ENCODE measurements at places on chromosomes 3 and 15. TPM values are rescaled to one million over a fixed set of nuclear protein-coding genes. Genes with fewer than 3 reads are reported as not detected.

DNA sequence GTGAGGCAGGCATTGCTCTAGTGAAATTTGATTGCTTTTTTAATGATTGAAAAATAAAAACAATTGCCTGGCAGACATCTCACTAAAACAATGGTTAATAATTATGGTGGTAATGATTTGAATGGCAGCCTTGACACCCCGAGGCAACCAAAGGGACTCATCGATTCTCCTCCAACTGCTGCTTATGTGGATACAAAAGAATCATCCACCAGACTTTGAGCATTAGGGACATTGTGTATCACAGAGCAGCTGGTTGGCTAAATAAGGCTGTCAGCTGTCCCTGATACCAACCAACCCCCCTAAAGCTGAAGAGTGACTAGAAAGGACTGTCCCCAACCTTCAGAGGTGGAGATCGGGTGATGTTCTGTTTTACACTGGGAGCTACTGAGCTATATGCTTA is 1.7 kb upstream of the CD47 start:
- DNase-seq: no peak

GRCh38 chr15:28913171-28913765 is 27.5 kb downstream of the APBA2 start:
- DNase-seq: no peak

- no peak for DNase-seq
Measured at GRCh38 chr3:7798276-7798675, 703.3 kb upstream of the LMCD1 start.

DNA sequence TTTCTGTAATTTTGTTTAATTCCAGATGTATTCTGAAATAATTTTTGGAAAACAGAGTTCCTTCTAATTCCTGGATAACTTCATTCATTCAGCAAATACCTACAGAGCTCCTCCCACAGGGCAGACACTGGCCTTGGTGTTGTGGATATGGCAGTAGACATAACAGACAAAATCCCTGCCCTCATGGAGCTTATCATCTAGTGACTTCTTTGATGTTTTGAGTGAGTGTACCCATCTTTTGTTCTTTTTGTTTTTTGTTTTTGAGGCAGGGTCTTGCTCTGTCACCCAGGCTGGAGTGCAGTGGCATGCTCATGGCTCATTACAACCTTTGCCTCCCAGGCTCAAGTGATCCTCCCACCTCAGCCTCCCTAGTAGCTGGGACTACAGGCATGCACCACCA is 21.1 kb downstream of the DET1 start:
- DNase-seq: no peak

DNA sequence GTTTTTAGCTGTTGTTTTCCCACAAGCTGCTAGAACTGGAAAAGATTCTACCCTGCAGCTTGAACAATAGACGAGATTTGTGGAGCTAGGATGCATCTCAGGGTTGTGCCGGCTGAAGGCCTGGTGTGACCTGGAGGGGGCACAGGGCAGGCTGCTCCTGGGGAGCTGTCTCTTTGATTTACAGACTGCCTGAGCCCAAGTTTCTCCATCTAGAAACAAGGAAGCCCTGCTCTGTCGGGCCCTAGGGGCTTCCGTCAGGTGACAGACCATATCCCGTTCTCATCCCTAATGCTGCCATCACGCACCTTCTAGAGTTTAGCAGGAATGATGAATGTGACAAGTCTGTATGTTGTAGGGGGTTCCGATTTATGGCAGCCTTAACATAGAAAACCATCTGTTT is 7.9 kb upstream of the CPNE9 start:
- no peak for DNase-seq

DNA sequence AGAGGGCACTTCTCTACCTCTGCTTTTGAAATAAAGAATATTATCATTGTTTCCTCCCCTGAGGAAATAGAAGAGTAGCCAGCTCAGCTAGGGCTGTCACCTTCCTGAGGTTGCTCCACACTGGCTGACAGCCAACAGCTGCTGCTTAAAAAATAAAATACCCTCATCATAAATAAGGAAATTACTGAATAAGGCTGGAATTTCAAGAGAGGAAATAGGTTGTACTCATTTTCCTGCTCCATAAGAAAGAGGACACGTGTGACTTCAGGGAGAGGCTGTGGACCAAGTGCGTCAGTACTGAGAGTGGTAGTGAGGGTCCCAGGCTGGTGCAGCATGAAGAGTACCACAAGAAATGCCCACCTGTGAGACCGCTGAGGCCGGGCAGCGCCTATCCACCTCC is 8.1 kb upstream of the C2CD4B start:
- no peak for DNase-seq

DNA sequence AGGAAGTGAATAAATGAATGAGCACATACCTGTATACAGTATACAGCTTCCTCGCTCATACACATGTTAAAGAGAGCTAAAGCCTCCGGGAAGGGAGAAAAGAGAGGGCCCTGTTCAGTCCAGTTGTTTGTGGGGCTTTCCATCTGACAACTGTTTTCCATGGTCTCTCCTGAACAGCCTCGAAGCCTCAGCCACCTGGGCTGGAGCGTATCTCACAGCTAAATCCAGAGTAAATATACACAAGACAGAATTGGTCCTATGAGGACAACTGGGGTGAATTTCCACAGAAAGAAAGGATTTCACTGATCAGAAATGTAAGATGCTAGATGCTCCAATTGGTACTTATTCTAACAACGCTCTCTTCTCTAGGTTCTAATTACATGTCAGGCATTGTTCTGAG is 103.5 kb downstream of the LIPC start:
- DNase-seq: no peak

- DNase-seq: no peak
Measured at GRCh38 chr3:60149501-60149900, 1099.7 kb upstream of the CFAP20DC start.

GRCh38 chr3:41073190-41073589 is 126.1 kb upstream of the CTNNB1 start:
- no peak for DNase-seq

GRCh38 chr15:88487796-88488523 is 20.5 kb downstream of the MRPS11 start:
- peak; percentile 57 for DNase-seq

DNA sequence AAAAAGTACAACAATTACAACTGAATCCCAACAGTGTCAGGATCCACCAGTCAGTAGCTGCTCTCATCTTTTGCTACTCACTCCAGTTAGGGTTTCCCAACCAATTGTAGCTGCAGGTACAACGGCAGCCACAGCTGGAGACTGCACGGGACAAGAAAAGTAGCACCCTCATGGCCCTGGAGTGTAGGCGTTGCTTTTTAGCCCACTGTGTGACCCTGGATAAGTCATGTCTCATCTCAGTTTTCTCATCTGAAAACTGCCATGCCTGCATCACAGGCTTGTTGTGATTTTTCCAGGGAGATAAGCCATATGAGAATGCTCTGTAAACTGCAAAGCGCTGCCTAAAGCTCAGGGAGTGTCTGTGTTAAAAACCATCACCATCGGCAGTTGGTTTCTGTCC is 535.6 kb upstream of the IL12A start:
- no peak for DNase-seq

GRCh38 chr3:41363830-41364523 is 164.7 kb downstream of the CTNNB1 start:
- no peak for DNase-seq

DNA sequence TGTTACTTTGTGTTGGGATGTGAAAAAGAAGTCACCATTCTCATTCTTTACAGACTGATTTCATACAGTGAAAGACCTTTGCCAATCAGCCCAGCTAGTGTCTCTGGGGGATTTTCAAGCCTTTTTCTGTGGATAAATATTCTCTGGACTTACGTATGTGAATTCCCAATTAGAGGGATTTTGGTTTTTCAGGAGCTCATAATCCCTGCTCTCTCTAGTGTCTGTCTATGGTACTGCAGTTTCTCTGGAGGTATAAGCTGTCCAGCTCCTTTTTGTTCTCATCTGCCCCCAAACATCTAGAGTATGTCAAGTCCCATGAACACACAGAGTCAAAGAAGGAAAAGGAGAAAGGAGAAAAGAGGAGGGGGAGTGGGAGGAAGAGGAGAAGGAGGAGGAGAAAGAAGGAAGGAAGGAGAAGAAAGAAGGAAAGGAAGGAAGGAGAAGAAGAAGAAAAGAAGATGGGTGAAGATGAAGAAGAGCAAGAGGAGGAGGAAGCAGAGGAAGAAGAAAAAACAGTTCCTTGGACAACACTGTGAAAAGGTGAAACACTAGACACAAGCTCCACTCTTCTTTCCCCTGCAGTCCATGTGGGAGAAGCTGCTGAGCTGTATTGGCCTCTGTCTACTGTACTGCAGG is 218.6 kb downstream of the GREM1 start:
- no peak for DNase-seq

GRCh38 chr3:143016321-143016972 is 15.1 kb downstream of the U2SURP start:
- no peak for DNase-seq

GRCh38 chr3:160973067-160973809 is 131.9 kb downstream of the B3GALNT1 start:
- DNase-seq: no peak

GRCh38 chr3:191343115-191343514 is 12.8 kb upstream of the UTS2B start:
- no peak for DNase-seq

DNA sequence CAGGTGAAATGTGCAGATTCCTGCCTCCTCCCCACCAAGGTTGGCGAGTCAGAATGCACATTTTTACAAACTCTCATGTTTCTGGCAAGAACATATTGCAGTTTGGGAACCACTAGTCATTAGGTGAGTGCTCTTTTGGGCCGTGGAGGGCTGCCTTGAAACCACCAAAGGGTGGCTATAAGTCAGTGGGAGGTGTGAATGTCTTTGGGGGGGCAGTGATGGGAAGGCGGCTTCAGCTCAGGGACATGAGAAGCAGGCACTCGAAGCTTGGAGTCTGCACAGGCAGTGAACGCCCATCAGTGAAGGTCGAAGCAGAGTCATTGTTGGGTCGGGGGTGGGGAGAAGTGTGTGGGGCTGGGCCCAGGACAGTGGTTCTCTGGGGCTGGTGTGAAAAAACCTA is 1.1 kb downstream of the NOX5 start:
- no peak for DNase-seq

- no peak for DNase-seq
Measured at GRCh38 chr3:61114316-61114953, 136.8 kb downstream of the FHIT start.

- DNase-seq: no peak
Measured at GRCh38 chr3:190306513-190307163, 15.6 kb downstream of the CLDN1 start.

DNA sequence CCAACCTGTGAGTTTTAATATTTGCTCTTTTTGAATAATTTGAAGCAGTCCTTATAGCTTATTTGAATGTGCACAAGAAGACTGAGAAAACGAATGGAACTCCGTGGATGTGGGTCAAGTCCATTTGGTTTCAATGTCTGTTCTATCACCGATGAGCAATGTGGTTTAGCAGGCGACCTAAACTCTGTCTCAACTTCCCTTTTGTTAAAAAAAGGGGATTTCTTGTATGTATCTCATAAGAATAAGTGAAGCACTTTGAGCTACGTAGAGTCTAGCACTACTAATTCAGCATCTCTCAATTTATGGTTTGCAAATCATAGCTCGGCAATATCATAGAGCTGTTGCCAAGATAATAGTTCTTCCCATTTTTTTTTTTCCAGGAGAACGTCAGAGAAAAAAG is 4.6 kb upstream of the SKIL start:
- DNase-seq: no peak

DNA sequence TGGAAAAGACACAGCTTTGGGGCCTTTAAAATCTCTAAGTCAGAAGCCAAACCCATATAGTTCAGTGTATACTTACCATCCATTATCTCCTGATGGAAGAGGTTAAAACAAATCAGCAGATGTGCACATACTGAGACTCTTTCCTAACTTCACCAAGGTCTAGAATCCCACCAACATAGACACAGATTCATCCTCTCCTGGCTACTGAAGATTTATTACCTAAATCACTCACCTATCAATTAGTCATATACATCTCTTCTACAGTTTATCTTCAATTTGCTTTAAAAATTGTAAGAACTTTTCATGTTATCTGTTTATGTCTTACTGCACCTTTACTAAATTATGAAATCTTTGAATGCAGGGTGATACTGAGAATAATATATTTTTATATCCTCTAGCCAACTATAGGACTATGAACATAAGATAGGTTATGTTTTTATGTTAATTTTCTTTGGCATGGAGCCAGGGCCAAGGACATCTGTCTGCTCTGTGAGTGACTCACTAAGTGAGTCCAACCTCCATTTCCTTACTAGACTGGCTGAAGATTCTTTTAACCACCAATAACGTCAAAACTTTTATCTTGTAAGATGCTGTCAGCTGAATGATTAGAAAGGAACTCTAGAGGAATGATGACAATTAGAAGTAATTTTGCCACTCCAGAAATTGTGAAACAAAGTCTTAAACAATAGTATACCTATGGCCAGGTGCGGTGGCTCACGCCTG is 397.6 kb downstream of the FOXP1 start:
- DNase-seq: no peak

DNA sequence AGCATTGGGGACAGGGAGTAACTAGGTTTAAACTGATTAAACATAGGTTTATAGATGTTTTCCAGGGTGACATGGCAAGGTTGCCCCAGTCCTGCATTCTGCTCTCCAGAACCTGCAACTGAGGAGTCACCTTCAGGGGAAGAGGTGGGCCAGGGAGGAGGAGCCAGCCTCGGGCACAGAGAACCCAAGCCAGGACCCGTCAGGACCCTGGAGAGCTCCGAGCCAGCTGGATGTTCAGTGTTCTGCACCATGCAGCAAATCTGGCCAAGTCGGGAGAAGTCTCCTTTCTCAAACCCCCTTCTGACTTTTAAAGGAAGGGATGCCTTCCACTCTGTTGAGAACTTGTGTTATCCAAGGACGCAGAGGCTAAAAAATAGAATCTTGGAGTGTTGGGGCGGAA is 62.1 kb upstream of the SLC6A11 start:
- peak; percentile 68 for DNase-seq

DNA sequence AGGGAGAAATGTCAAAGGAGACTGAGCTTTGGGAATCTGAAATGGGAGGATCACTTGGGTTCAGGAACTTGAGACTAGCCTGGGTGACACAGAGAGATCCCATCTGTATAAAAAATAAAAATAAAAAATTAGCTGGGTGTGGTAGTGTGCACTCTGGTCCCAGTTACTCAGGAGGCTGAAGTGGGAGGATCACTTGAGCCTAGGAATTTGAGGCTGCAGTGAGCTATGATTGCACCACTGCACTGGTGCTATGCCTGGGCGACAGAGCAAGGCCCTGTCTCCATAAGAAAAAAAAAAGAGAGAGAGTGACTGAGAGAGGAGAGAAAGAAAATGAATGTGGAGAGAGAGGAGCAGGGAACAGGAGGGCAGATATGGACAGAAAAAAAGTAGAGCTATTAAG is 72.8 kb downstream of the SENP2 start:
- no peak for DNase-seq

GRCh38 chr15:70752193-70752635 is 11.1 kb downstream of the UACA start:
- DNase-seq: no peak

- DNase-seq: peak; percentile 6
Measured at GRCh38 chr3:27105904-27106303, 263.3 kb downstream of the NEK10 start.

Gene DNAH1
- 0.48 TPM for total RNA-seq

Gene SERP1
- total RNA-seq: 143 TPM

Gene CD200R1
- total RNA-seq: 0.18 TPM

Gene SCN10A
- not detected for total RNA-seq

Gene GPR176
- 43.6 TPM for total RNA-seq

Gene CYP19A1
- not detected for total RNA-seq

Gene TIGIT
- total RNA-seq: not detected

Gene ASB14
- 0.03 TPM for total RNA-seq

Gene RBM5
- 104 TPM for total RNA-seq

Gene IL17RD
- total RNA-seq: 33.4 TPM

Gene SEC11A
- total RNA-seq: 187 TPM

Gene ATP13A5
- 0.03 TPM for total RNA-seq

Gene SLCO2A1
- 2.4 TPM for total RNA-seq
